ENCODE measurements at places on chromosomes 13 and 19. TPM values are rescaled to one million over a fixed set of nuclear protein-coding genes. Genes with fewer than 3 reads are reported as not detected.

PLA2G4C gene
- total RNA-seq: 16.6 TPM

DNA sequence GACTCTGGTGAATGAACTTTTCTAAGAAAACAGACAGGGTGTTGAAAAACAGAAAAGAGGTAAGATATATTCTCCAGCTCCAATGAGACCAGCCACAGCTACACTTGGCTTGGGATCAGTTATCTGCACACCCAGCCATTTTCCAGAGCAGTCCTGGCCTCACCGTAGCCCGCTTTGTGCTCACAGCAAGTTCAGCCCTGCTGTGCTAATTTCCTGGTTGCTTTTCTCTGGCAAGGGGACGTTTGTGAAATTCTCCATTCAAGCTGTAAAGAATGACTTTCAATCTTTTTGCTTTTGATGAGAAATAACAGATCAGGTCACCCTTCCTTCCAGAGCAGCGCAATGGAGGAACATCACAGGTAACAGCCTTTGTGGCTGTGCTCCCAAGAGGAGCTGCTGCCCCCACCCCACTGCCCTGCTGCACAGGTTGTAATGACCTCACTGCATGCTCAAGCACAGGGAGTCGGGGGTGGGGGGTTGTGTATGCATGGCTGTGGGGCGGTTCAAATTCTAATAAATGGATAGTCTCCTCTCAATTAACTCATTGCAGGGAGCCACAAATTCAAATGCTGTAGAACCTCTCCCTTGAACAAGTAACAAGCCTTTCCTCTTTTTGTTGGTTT is 516.6 kb upstream of the NBEA start:
- DNase-seq: no peak

DNA sequence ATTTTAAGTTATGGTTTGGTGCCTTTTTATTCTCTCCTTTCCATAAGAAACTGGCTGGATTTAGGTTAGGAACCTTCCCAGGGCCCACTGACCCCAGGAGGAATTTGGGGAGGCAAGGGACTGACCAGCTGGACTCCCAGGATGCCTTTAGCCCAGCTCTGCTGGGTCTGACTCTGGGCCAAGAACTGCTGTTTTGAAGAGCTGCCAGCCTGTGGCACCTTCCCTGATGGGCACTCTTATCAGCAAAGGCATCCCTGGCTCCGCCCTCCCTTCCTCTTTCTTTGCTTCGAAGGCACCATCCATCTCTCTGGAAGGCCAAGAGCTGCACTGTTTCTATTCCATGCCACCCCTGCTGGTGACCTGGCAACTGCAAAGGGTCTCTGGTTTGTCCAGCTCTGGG is 174.7 kb downstream of the POU4F1 start:
- no peak for DNase-seq

NPHS1 gene
- 0.18 TPM for total RNA-seq

DNA sequence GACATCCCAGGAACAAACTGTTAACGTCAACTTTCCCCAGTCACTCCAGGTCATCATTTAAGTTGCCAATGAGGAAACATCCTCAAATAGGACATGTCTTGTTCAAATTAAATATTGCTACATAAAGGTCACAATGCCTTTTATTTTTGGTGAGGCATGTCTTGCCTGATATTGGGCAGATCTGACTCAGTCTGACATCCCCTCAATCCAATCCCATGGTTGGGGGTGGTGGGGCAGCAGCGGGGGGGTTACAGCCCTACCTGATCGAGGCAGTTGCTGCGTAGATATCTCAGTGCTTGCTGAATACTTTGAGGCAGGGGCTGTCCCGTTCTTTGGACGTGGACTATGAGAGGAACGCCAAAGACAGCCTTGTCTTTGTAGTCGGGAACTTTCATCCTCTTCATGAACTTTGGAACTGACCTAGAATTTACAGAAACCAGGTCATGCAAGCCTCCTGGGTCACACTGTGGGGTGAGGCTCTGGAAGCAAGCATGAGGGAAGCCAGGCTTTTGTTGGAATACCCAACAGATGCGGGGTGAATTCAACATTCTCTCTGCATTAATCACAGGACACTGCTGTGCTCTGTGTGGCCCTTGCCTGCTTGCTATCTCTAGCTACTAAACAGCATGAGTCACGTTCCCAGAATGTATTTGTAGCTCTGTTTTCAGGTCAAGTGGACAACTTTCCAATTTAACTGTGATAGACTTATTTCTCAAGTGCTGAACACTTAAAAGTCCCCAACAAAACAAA is 109.8 kb downstream of the KL start:
- DNase-seq: no peak

Measured in activated B cell treated with CpG ODN at 0.5 μM for 24 hours (primary cell).